Activated T-helper 2 cell treated with anti-CD3 and anti-CD28 coated beads, Interferon-gamma antibody, Interleukin-2, Interleukin-4, amounts not matched to agents 10 μg/mL and 5 μg/mL and 100 μg/mL, durations not matched to agents 14 hours and 24 hours and 36 hours (primary cell): ENCODE measurements at places on chromosomes 12 and 14. TPM values are rescaled to one million over a fixed set of nuclear protein-coding genes. Genes with fewer than 3 reads are reported as not detected.

DNA sequence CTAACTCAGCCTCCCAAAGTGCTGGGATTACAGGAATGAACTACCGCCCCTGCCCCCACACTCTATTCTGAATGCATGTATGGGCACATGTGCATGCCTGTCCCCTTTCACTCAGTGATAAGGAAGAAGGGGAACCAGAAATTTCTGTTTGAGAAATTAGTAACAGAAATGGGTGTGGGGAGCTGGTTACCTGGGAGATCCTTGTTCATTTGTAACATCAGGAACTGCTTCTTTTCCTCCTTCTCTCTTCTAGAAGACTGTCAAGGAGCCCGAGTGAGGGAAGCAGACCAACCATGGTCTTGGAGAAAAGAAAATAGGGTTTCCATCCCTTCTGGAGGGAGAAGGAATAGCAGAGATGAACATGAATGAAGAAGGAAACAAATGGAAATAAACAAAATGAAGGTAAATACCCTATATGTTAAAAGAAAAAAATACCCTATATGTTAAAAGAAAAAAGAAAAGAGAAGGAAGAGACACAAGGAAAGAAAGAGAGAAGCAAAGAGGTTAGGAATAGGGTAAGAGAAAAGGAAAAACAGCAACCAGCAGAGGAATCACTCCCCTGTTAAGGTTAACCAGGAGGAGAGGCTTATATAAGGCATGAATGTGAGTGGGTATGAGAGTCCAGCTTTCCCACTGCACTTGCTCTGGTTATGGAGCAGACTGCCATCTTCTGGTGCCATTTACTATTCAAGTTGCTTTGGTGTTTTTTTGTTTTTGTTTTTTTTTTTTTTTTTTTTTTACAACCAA, 3.3 kb downstream of the PPP1R3E start:
- no peak for DNase-seq
- peak overlapping the region; percentile 42 for H3K4me3 ChIP-seq
- peaks cover 26% of the 10 kb centered on the region for H3K4me1 ChIP-seq
- H3K27me3 ChIP-seq: peaks cover 2% of the 10 kb centered on the region
- peak overlapping the region; percentile 31 for H3K27ac ChIP-seq

GRCh38 chr12:2893007-2893406, 2.3 kb downstream of the TULP3 start:
- H3K4me1 ChIP-seq: peaks cover 25% of the 10 kb centered on the region
- DNase-seq: no peak
- no peak overlapping the region for H3K27ac ChIP-seq
- H3K36me3 ChIP-seq: peaks cover 10% of the 10 kb centered on the region
- H3K4me3 ChIP-seq: peak overlapping the region; percentile 37

GRCh38 chr12:88562151-88562550, 18.1 kb downstream of the KITLG start:
- no peaks in the 10 kb centered on the region for H3K4me1 ChIP-seq
- no peaks in the 10 kb centered on the region for H3K36me3 ChIP-seq
- no peak overlapping the region for H3K4me3 ChIP-seq
- no peaks in the 10 kb centered on the region for H3K27me3 ChIP-seq
- no peak for DNase-seq

DNA sequence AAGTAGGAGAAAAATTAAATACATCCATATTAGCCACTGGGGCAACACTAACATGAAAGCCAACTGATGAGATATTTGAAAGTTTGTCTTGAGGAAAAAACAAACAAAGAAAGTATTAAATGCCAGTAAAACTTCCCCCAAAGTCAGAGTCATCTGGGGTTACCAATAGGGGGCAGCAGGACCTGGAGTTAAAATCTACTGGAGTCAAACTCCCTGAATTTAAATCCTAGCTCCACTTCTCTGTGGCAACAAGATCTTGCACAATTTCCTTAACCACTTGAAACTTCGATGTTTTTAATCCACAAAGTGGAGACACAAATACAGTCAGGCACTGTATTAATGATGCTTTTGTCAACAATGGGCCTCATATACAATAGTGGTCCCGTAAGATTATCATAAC, 14.4 kb downstream of the PLEKHG7 start:
- no peaks in the 10 kb centered on the region for H3K36me3 ChIP-seq
- no peaks in the 10 kb centered on the region for H3K4me1 ChIP-seq
- no peak overlapping the region for H3K4me3 ChIP-seq
- no peak for DNase-seq

DNA sequence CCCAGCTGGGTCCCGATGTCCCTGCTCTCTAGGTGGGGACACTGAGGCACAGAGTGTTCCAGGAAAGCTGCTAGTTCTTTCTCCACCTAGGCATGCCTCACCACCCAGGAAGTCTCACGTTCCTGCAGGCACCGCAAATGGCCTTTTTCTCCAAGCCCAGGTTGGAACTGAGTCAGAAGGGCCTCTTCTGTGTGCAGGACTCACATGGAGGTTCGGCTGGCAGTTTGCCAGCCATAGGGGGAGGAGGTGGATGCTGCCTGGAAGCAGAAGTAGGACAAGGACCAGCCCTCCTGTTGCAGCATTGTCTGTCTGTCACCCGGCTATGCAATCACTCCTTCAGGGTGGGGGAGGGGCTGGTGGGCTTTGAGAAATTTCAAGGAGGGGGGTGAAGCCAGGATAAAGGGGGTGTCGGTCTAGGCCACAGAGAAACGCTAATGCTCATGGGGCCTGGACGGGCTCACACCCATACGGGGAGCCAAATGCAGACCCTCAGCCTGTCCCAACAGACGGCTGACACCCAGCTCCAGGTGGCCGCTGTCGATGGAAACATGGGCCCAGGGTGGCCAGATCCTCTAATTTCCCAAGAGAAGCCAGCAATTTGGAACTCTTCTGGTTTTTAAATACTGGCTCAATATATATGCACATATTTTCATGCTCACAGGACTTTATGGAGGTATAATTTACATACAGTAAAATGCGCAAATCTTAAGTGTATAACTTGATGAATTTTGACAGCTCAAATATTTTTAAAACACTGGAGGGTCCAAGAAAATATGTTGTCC, 120.5 kb downstream of the PHETA1 start:
- H3K36me3 ChIP-seq: no peaks in the 10 kb centered on the region
- DNase-seq: no peak
- H3K4me3 ChIP-seq: no peak overlapping the region
- no peaks in the 10 kb centered on the region for H3K4me1 ChIP-seq

DNA sequence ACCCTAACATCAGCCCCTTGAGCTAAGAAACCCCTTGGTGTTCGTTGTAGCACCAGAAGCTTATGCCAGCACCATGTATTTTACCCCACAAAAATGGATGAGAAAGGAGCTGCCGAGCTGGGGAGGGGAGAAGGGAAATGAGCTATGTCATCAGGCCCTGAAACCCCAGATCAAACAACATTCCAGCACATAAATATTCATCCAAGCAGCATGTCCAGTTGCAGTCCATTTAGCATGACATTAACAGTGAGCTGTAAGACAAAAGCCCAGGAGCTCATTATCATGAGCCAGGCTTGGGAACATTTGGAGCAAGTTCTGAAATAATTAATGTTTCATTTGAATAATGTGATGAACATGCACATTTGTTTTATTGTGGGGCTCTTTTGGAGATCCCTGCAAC, 630.1 kb upstream of the TMEM132C start:
- H3K36me3 ChIP-seq: no peaks in the 10 kb centered on the region
- no peak overlapping the region for H3K4me3 ChIP-seq
- no peaks in the 10 kb centered on the region for H3K27me3 ChIP-seq
- no peak overlapping the region for H3K27ac ChIP-seq
- H3K4me1 ChIP-seq: no peaks in the 10 kb centered on the region

- peaks cover 8% of the 10 kb centered on the region for H3K4me1 ChIP-seq
- H3K36me3 ChIP-seq: peaks cover 33% of the 10 kb centered on the region
- DNase-seq: no peak
- H3K27ac ChIP-seq: no peak overlapping the region
- no peaks in the 10 kb centered on the region for H3K27me3 ChIP-seq
Observed at GRCh38 chr14:60805841-60806430, 71.4 kb downstream of the MNAT1 start.

GRCh38 chr12:42444192-42444943, 118.4 kb downstream of the PPHLN1 start:
- H3K27me3 ChIP-seq: no peaks in the 10 kb centered on the region
- H3K4me3 ChIP-seq: no peak overlapping the region
- H3K36me3 ChIP-seq: peaks cover 64% of the 10 kb centered on the region
- no peak for DNase-seq

- H3K27ac ChIP-seq: no peak overlapping the region
- no peaks in the 10 kb centered on the region for H3K4me1 ChIP-seq
- no peak overlapping the region for H3K4me3 ChIP-seq
- H3K27me3 ChIP-seq: no peaks in the 10 kb centered on the region
- no peak for DNase-seq
Observed at GRCh38 chr12:13628067-13628466, 353.3 kb downstream of the GRIN2B start.

GRCh38 chr12:2058837-2059236, 6.0 kb downstream of the CACNA1C start:
- H3K4me1 ChIP-seq: peaks cover 7% of the 10 kb centered on the region
- peaks cover 54% of the 10 kb centered on the region for H3K27me3 ChIP-seq
- DNase-seq: no peak

DNA sequence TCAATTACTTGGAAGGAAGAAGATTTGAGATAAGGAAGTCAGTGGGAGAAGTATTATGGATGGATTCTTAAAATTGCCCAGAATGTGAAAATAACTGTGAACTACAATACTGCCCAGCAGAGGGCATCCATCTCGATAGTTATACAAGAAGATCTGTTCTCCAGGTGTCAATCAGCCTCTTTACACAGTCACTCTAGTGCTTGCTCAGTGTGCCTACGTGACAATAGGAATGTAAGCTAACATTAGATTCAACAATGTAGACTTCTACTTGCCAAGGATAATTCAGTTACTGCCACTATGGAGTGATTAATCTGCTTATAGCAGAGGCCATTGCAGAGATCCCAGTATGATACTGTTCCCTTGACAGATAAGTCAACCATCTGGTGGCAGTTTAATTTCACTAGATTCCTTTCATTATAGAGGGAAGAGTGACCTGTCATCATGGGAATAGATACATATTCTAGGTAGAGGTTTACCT, 10.6 kb upstream of the MAP4K5 start:
- peaks cover 12% of the 10 kb centered on the region for H3K4me1 ChIP-seq
- H3K36me3 ChIP-seq: no peaks in the 10 kb centered on the region
- no peak overlapping the region for H3K27ac ChIP-seq

The AKAP3 gene
- 0.55 and 0.71 TPM in 2 replicates for total RNA-seq

The PLA2G1B gene
- total RNA-seq: not detected in 2 replicates

The KITLG gene
- 0.39 and 0.51 TPM in 2 replicates for total RNA-seq

The PRKCH gene
- total RNA-seq: 101 and 102 TPM in 2 replicates
